Stimulated activated CD8-positive, alpha-beta memory T cell treated with anti-CD3 and anti-CD28 coated beads, Interleukin-15, amount 100 ng/mL, for 24 hours (primary cell): ENCODE measurements at places on chromosomes 13 and 19.

DNA sequence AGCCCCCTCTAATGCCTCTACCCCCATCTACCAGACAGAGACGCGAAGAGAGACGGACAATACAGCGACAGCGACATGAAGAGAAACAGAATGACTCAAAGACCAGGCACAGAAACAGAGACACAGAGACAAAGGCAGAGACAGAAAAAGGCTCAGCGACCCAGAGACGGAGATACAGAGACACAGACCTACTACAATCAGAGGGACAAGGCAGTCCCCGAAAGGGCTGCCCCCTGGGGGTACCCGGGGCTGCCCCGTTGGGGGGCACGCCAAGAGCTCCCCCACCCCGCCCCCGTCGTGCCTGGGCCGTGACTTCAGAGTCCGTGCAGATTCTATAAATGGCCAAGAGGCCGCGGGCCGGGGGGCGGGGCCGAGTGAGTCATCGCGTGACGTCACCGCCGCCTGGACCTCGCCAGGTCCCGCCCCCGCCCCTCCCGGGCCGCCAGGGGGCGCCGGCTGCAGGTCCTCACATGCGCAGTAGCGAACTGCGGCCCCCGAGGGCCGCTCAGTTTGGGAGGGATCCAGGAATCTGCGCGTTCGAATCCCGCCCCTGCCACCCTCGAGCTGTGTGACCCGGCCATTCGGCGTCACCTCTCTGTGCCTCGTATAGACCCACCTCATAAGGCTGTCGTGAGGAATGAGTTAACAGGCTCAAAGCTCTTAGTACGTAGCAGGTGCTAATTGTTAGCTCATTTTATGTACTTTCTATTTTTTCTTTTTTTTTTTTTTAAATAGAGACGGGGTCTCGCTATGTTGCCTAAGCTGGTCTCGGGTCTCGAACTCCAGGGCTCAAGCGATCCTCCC, 2.7 kb upstream of the CNN1 start:
- peak; percentile 79 for DNase-seq

DNA sequence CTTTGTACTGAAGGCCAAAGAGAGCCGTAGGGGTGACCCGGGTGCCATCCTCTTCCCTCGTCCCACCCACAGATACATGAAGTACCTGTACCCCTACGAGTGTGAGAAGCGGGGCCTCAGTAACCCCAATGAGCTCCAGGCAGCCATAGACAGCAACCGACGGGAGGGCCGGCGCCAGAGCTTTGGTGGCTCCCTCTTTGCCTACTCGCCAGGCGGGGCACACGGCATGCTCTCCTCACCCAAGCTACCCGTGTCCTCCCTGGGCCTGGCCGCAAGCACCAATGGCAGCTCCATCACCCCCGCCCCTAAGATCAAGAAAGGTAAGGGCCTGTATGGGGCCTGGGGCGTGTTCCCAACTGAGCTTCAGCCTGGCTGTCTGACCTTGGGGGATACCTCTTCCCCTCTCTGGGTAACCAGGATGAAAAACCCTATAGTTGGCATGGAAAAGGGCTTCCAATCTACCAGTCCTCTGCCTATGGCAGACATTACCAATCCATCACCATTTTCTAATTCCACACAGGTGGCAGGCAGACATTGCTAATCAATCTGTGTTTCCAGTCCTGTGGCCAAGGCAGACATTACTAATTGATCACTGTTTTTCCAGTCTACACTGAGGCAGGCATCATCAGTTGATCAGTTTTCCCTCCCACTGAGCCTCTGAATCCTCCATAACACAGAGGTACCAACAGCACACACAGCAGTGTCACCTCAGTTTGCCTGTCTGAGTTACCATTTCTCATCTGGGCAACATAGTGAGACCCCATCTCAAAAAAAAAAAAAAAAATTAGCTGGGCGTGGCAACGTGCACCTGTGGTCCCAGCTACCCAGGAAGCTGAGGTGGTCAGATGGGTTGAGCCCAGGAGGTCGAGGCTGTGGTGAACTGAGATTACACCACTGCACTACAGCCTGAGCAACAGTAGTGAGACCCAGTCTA, 19.1 kb upstream of the WDR18 start:
- no peak for DNase-seq

DNA sequence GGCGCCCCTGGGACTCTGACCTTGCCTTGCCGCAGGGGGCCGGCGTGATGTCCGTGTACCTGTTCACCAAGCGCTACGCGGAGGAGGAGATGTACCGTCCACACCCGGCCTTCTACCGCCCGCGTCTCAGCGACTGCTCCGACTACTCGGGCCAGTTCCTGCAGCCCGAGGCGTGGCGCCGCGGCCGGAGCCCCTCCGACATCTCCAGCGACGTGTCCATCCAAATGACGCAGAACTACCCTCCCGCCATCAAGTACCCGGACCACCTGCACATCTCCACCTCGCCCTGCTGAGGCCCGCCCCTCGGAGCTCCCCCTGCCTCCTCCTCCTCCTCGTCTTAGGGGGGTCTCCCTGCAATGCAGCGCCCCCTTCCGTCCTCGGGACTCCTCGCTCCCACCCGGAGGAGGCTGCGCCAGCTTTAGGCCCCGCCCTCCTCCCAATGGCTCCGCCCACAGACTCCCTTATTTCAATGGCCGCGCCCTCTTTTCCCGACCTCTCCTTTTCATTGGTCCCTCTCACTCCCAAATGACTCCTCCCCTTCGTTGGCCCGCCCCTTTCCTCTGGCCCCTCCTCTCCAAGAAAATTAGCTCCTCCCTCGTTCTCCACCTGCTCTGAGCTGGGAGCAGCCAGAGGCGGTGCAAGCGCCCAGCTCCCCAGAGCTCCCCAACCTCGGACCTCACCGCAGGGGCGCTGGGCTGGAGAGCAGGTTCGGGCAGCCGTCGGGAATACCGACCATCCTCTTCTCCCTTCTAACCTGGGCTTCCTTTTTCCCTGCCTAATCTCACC, 20.5 kb upstream of the CACNG8 start:
- no peak for DNase-seq

GRCh38 chr19:751501-752341, 809 bp downstream of the MISP start:
- DNase-seq: no peak

- DNase-seq: no peak
Measured at GRCh38 chr13:89227356-89227755, 1556.2 kb downstream of the SLITRK5 start.

DNA sequence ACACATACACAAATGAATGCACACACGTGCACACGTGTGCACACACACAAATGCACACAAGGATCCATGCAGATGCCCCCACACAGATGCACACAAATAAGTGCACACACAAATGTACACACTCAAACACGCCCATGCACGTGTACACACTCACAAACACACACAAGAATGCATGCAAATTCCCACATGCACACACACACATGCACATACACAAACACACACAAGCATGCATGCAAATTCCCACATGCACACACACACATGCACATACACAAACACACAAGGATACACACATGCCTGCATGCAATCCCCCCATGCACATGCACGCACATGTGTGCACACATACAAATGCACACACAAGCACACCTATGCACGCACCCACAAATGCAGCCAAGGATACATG, 13.3 kb downstream of the GNA15 start:
- no peak for DNase-seq

DNA sequence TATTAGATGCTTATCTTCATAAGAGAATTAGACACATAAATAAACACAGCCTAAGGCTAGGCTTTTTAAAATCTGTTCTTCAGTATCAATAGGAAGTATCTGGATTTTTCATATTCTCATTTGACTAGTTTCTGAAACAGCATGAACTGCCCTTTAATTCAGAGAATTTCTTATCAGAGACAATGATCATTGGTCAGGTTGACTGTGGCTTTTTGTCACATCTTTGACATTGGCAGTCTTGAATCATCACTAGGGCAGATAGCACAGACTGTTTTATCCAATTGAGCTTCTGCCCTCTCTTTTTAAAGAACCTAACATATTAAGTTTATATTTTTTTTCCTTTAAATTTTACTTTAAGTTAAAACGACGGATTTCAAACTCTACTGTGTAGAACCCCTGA, 59.6 kb downstream of the DPY19L3 start:
- DNase-seq: no peak

- no peak for DNase-seq
Measured at GRCh38 chr19:47376589-47377144, 27.6 kb downstream of the DHX34 start.

- no peak for DNase-seq
Measured at GRCh38 chr13:114339857-114340534, 25.7 kb downstream of the CHAMP1 start.

- DNase-seq: no peak
Measured at GRCh38 chr19:46350029-46350757, 3.3 kb downstream of the PPP5C start.

GRCh38 chr19:51027873-51028272, 1.5 kb upstream of the KLK11 start:
- no peak for DNase-seq

- DNase-seq: no peak
Measured at GRCh38 chr19:40692212-40692551, 1.7 kb upstream of the NUMBL start.

GRCh38 chr19:51690454-51691073, 2.6 kb upstream of the SPACA6 start:
- DNase-seq: no peak

GRCh38 chr13:50208826-50209335, 193.6 kb downstream of the KCNRG start:
- DNase-seq: no peak

DNA sequence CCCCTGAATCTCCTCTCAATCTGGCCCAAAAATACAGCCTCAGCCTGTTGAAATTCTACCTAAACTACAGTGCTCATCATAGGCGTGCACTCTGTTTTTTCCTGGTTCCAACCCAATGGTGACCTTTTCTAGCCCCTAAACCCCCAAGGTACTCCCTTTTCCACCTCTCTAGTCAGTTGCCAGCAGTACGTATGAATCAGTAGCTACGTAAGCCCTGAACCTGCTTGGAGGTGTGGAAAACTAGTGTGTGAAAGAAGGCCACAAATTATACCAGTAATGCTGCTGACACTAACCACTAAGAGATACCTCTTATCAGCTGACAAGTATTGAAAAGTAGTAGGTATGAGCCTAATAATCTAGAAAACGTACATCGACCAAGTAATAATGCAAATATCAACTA, 60.9 kb downstream of the FOXO1 start:
- no peak for DNase-seq

GRCh38 chr19:3097442-3097871, 3.3 kb downstream of the GNA11 start:
- DNase-seq: no peak

- no peak for DNase-seq
Measured at GRCh38 chr13:31011901-31012654, 79.6 kb downstream of the TEX26 start.

GRCh38 chr13:27644302-27644701, 22.6 kb downstream of the POLR1D start:
- no peak for DNase-seq

- no peak for DNase-seq
Measured at GRCh38 chr19:48720251-48720612, 707 bp upstream of the MAMSTR start.

DNA sequence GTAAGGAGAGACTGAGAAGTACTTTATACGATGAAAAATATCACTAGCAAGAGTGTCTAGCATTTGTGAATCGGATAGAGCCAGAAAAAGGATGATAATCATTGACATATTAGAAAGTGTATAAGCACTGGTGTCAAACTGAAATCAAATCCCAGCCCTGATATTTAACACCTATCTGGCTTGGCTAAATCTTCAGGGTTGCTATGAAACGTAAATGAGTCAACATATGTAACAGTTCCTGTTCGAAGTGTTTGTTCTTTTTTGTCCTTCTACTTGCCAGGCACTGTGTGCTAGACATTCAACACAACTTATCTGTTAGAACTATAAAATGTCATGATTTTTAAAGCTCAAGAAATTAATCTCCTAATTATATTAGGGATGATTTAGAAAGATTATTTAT, 40.8 kb downstream of the SERPINE3 start:
- DNase-seq: no peak

- DNase-seq: no peak
Measured at GRCh38 chr13:44971656-44972595, 17.3 kb downstream of the NUFIP1 start.

GRCh38 chr19:5829567-5830310, 9.8 kb downstream of the FUT6 start:
- no peak for DNase-seq

- no peak for DNase-seq
Measured at GRCh38 chr19:5969476-5969875, 8.5 kb downstream of the RANBP3 start.

DNA sequence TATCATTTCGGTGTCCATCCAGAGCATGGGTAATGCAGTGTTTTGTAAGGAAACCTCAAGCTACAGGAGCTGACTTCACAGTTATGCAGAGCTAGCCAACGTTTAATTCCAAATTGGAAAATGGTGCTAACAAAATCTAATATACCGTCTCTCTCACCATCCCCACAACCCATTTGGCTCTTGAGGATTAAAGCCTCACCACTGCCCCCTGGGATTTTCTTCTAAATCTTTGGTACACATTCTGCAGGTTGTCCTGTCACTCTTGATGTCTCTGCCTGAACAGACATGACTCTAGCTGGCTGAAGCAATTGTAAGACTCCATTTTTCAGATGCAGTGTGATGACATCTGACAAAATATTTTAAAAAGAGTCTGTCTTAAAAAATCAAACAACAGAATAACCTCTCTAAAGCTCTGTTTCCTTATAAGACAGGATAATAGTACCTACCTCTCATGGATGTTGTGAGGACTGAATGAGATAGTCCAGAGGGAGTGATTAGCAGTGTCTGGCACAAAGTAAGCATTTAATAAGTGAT, 451.8 kb downstream of the SUCLA2 start:
- DNase-seq: no peak

DNA sequence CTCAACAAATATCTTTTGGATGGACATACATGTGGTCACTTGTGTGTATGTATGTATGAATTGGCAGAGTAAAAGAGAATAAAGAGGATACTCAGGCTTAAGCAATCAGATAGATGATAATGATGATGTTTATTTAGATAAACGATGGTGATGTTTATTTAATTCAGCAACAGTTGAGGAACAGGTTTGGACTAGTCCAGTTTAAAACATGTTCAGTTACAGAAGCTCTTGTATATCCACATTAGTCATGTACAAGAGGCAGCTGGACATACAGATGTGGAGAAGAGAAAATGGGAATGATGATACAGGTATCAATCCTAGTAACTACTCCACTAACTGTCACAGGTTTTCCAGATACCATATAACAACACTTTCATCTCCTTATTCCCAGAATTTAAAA, 232.1 kb downstream of the DIAPH3 start:
- no peak for DNase-seq

- DNase-seq: no peak
Measured at GRCh38 chr19:17623224-17623935, 64.8 kb downstream of the UNC13A start.
